ENCODE measurements at places on chromosomes 1 and 21.

GRCh38 chr1:106515375-106515774 lies 541.1 kb upstream of the PRMT6 start:
- DNase-seq = no peak

- no peak for DNase-seq
These were observed 926 bp upstream of the DFFA start for GRCh38 chr1:10473145-10473765.

GRCh38 chr1:205301842-205302588 lies 19.5 kb downstream of the NUAK2 start:
- DNase-seq = no peak

- DNase-seq = no peak
These were observed 798 bp downstream of the PMF1 start for GRCh38 chr1:156213644-156213966.

DNA sequence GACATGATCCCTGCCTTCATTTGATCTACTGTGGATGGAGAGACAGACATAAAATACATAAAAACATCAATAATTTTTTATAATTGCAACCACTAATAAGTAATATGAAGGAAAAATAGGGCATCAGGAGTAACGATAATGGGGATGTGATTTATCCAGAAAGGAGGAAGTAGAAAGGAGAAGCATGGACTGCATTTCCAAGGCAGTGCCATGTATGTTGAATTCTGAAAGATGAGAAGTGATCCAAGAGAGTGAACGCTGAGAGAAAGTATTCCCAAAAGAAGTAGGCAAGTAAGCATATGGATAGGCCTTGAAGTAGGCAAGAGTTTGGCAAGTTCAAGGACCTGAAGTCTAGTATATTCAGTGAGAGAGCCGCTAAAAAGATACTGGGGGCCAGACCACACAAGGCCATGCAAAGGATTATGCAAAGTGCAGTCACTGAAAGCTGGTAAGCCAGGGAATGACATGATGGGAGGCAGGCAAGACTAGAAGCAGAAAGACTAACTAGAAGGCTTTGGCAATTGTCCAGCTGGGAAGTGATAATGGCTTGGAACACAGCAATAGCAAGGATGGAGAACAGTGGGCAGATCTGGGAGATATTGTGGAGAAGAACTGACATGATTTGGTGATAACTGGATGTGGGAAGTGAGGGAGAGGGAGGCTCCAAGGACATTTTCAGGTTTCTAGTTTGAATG lies 85.9 kb downstream of the TM2D1 start:
- no peak for DNase-seq

- no peak for DNase-seq
These were observed 112.1 kb downstream of the PCNX2 start for GRCh38 chr1:233183226-233184020.

GRCh38 chr1:33010932-33011731 lies 25.6 kb downstream of the AK2 start:
- no peak for DNase-seq

DNA sequence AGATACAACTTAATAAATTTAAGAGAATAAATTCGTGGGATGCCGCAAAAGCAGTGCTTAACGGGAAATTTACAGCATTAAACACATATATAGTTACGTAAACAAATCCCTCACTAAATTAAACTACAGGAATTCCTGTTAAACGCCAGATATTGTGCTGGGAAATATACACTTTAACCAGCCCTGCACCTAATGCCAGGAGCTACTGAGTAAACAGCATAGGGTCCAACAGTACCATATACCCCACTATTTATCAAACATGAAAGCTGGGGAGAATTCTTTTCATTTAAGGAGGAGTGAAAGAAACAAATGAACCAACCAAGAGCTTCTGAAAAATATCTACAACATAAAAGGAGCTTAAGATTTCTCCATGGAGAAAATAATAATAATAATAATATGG lies 11.7 kb downstream of the FRRS1 start:
- DNase-seq = no peak

- no peak for DNase-seq
These were observed 151.3 kb upstream of the COL6A1 start for GRCh38 chr21:45830221-45830640.

- no peak for DNase-seq
These were observed 9.4 kb downstream of the AKNAD1 start for GRCh38 chr1:108847494-108847893.

DNA sequence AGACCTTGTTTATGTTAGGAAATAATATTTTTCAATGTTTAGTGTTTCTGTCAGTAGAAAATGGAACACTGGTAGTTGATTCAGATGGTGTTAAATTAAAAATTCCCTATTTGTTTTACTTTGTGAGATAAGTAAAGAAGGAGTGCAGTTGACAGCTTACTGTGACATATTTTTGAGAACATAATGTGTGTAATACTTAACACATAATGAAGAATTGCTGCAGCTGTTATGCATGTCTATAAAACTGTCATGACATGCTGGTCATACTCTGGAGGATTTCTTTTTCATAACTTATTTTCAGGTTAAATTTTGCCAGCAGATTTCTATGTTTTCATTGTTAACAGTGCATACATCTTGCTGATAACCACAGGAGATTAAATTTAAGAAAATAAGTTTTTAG lies 296.1 kb downstream of the CTH start:
- no peak for DNase-seq

DNA sequence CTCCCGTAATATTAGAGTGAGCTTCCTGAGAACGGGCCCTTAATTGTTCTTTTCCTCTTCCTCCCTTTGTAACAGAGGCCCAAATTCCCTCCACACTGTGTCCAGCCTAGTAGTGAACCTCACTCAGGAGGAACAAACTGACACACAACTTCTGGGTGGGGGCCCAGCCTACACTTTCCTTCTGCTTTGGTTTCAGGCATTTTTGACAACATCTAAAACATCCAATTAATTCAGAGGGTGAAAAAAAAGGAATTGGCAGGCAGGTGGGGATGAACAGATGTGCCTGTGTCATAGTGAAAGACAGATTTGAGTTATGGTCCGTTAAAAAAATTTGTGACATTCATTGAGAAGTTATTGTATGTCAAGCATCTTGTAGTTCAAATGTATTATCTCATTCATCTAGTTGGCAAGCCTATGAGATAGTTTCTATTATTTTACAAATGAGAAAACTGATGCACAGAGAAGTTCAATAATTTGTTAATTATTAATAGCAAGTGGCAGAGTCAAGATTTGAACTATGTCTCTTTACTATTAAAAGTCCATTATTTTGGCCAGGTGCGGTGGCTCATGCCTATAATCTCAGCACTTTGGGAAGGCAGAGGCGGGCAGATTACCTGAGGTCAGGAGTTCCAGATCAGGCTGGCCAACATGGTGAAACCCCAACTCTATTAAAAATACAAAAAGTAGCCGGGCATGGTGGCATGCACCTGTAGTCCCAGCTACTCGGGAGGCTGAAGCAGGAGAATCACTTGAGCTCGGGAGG lies 41.6 kb upstream of the LRIG2 start:
- DNase-seq = no peak

GRCh38 chr1:78713297-78713696 lies 63.7 kb downstream of the IFI44 start:
- no peak for DNase-seq

DNA sequence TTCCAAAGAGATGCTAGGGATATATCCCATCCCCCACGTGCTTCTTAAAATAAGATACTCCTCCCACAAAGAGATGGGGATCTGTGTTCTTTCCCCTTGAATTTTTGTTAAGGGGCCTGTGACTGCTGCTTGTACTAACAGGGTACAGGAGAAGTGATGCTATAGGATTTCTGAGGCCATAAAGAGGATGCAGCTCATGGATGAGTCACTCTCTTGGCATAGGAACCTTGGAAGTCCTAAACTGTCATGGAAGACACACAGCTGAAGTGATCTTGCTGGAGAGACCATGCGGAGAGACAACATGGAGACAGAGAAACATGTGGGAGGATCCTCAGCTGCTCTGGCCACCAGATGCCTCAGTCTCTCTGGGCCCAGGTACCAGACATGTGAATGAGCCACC lies 157.2 kb downstream of the S1PR1 start:
- DNase-seq = no peak

- no peak for DNase-seq
These were observed 81.1 kb downstream of the LHX4 start for GRCh38 chr1:180311011-180311730.

GRCh38 chr1:216705676-216706075 lies 17.6 kb downstream of the ESRRG start:
- DNase-seq = no peak

DNA sequence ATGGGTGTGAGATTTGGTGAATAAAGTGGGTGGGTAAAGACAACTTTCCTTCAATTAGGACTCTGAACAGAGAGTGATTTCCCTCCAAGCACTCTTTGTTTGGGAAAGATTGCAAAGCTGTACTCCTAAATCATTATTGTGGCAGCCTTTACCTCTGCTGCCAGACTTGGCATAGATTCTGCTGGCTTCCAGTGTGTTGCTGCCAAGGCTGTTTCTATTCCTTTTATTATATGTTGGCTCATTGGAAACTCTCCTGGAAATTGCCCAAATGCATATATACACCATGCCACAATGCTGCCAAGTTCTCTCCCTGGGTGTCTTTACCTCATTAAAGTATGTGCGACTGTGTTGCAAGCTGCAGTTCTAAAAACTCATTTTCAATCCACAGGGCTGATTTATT lies 668.0 kb downstream of the MRPL39 start:
- no peak for DNase-seq

DNA sequence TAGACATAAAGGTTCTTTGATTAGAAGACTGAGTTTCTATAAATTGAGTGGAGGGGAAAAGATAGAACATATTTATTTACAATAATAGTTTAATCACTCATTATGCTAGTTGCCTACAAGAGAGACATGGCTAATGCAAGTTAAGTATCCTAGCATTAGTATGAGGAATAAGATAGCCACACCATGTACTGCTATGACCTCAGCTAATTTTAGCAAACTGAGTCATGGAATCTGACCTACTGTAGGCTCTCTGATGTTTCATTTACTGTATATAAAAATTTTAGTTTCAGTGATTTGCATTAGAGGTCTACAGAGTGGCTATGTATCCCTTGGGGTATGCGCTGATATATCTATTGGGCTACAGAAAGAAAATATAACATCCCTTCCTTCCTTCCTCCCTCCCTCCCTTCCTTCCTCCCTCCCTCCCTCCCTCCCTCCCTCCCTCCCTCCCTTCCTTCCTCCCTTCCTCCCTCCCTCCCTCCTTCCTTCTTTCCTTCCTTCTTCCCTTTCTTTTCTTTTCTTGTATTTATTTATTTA lies 5.8 kb downstream of the AGL start:
- no peak for DNase-seq

DNA sequence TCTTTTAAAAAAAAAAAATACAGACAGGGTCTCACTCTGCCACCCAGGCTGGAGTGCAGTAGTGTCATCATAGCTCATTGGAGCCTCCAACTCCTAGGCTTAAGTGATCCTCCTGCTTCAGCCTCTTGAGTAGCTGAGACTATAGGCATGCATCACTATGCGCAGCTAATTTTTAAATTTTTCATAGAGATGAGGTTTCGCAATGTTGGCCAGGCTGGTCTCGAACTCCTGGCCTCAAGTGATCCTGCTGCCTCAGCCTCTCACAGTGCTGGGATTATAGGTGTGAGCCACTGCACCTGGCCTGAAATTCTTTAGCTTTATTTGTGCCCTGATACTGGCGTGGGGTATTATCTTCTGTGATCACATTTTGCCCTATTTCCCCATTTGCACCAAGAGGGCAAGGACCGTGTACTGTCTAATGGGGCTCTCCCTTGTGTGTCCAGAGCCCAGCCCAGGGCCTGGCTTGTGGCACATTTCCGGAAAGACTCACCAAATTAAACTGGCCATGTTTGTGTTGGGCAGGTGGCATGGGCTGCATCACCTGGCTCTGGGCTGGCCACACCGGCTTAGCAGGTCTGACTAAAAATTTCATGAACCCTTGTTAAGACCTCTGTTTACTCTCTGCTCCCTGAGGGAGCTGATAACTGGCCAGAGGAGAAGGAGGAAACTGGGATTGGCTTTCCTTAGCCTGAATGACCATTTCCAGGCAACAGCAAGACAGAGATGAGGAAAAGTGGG lies 32.2 kb downstream of the TRIM62 start:
- no peak for DNase-seq

DNA sequence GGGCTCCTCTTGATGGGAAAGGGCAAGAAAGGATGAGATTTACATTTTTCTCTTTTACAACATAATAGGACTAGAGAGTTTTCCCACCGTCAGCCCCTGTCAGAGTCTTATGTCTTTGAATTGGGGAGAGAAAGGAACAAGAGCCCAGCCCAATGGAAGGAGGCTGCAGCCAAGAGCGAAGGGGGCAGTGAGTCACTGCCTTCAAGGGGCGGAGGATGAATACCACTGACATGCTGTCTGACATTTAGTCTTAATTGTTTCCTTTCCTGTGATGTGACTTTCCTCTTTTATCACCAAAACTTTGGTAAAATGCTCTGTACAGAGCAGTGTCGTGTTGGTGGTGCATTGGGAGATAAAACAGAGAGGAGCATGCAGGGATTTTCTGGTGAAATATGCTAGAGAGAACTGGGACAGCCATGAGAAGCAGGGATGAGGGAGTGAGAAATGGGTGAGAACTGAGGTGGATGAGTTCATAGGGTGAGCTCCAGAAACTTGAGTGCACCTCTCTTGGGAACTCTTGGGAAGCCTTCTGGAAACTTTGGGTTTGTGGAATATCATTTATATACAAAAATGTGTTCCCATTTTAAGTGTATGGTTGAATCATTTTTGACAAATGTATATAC lies 179.9 kb upstream of the FGGY start:
- DNase-seq = no peak

- no peak for DNase-seq
These were observed 332.1 kb downstream of the PTPRC start for GRCh38 chr1:198970916-198971315.

DNA sequence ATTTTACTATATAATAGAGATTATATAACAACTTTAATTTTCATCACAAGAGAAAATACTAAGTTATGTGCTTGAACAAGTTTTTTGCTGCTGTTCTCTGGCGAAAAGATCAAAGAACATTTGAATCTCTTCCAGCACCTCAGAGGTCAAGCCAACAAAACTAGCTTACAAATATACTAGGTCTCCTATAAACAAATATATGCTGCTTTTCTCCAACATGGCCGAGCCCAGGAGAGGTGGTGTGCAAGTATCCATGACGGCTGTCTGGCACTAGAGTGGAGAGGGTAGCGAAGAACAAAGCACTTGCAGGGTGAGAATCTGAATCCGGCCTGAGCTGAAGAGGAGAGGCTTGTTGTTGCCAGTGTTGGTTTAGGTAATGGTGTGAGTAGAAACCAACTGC lies 7.5 kb upstream of the FMO3 start:
- DNase-seq = no peak
